ENCODE measurements at places on chromosomes 11 and 22. TPM values are rescaled to one million over a fixed set of nuclear protein-coding genes. Genes with fewer than 3 reads are reported as not detected.

EFCAB6 gene
- 0.18 TPM for total RNA-seq

PIH1D2 gene
- not detected for total RNA-seq

TMEM45B gene
- 3.3 TPM for total RNA-seq

- DNase-seq = no peak
- H3K27ac ChIP-seq = no peak overlapping the region
- no peaks in the 10 kb centered on the region for H3K27me3 ChIP-seq
- H3K4me3 ChIP-seq = no peak overlapping the region
- H3K4me1 ChIP-seq = no peaks in the 10 kb centered on the region
Measured at GRCh38 chr11:121929581-121929980, 186.4 kb downstream of the BLID start.

DNA sequence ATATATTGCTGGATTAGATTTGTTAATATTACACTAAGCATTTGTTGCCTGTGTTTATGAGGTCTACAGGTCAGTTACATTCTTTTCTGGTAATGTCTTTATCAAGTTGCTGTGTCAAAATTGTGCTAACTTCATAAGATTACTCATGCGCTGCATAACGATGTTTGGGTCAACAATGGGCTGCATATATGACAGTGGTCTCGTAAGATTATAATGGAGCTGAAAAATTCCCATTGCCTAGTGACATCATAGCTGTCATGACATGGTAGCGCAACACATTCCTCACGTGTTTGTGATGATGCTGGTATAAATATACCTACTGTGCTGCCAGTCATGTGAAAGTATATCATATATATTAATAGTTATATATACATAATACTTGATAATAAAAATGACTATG, 34.2 kb downstream of the POLD3 start:
- H3K36me3 ChIP-seq = peaks cover 69% of the 10 kb centered on the region
- DNase-seq = no peak
- no peak overlapping the region for H3K4me3 ChIP-seq
- H3K27me3 ChIP-seq = no peaks in the 10 kb centered on the region
- H3K27ac ChIP-seq = no peak overlapping the region
